ENCODE measurements at places on chromosomes 12 and 14. TPM values are rescaled to one million over a fixed set of nuclear protein-coding genes. Genes with fewer than 3 reads are reported as not detected.

DNA sequence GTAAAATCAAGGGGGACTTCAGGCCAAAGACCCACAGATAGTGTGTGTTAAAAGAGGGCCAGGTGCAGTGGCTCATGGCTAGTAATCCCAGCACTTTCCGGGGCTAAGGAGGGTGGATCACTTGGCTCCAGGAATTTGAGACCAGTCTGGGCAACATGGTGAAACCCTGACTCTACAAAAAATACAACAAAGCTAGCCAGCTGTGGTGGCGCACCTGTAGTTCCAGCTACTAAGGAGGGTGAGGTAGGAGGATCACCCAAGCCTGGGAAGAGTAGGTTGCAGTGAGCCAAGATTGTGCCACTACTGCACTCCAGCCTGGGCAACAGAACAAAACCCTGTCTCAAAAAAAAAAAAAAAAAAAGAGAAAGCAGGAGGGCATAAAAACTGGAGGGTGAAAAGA, 8.5 kb downstream of the VCPKMT start:
- no peak for DNase-seq

DNA sequence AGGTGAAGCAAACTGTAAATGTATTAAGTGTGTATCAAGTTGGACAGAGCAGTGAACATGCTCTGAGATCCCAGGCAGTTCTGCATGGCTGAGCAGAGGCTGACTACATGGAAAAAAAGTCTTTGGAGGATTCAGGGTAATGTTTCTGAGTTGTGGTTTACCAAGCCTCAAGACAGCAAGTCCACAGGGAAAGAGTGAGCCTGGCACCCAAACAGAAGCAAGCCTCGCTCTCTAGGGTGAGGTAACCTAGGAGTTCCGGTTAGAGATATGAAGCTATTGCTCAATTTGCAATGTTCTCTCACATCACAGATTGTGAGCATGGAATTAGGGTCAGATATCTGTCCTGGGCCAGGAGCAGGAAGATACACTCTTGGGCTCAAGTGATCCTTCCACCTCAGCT, 158.6 kb downstream of the MON2 start:
- DNase-seq = no peak

GRCh38 chr14:86574778-86575129, 1044.8 kb downstream of the FLRT2 start:
- no peak for DNase-seq

DNA sequence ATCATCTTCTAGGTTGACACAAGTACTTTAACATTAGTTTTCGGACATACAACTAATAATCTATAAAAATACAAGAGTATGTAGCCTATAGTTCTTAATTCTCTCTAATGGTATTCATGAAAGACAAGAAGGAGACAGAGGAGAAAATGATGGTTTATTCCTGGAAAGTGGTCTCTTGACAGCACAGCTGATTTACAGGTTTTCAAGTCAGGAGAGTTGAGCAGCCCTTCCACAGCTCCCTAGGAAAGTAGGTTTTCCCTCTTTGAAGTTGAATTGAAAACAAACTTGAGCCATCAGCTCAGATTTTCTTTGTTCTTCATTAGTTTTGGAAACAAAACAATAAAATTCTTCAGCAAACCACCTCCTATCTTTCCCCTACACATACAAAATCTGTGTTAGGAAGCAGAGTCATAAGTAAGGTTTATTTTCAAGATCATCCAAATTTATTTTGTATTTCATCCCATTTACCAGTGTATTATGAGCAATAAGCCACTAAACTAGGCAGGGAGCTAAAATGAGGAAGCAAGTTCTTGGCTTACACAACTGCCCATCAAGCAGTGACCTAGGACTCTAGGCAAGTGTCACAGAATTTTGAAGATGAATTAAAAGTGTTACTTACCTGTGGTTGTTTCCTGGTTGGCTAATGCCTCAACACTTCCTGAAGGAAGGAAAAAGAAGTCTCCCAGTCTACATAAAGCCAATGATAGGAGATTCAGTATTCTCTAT, 357.0 kb downstream of the BCAT1 start:
- no peak for DNase-seq

GRCh38 chr12:131755305-131756113, 44.6 kb downstream of the SFSWAP start:
- no peak for DNase-seq

- DNase-seq = no peak
Observed at GRCh38 chr12:127594351-127594970, 672.5 kb upstream of the TMEM132C start.

DNA sequence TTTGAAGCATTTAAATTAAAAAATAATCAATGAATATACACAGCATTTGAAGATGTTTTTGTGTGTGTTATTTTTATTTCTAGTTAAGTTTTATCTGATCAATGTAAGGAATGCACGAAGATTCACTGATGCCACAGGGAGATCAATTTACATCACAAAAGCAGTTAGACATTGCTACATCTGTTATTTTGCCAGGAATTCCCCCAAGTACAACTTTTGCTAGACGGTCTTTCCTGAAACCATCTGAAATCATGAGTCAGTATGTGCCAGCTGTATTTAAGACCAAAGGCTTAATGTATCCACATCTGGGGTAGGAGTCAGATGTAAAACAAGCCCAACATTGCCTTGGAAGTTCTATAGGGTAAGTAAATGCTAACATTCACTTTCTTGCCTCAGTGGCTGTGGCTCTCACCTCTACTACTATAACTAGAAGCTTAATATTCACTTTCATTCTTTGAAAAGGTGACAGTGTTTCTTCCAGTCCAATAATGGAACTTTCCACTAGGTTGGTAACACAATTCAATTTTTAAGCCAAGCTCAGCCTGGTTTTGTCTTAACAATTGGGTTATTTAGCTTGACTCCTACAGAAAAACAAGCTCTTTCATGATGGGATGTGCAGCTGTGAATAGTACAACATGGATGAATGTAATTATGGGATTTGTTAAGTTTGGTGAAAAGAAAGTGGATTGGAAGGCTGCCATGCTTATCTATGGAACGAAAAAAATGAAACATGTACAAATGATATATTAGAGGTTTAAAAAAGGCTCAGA, 385.4 kb upstream of the TMEM132C start:
- no peak for DNase-seq

DNA sequence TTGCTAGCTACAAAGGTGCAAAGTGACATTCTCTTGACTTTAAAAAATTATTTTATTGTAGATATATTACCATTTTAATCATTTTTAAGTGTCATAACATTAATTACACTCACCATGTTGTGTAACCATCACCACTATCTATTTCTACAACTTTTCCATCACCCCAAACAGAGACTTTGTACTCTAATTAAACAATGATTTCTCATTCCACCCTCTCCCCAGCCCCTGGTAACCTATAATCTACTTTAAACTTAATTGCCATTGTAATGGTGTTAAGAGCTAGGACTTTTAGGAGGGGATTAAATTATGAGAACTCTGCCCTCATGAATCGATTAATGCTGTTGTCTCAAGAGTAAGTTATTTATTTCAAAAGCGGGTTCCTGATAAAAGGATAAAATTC, 352.9 kb upstream of the SEL1L start:
- no peak for DNase-seq

DNA sequence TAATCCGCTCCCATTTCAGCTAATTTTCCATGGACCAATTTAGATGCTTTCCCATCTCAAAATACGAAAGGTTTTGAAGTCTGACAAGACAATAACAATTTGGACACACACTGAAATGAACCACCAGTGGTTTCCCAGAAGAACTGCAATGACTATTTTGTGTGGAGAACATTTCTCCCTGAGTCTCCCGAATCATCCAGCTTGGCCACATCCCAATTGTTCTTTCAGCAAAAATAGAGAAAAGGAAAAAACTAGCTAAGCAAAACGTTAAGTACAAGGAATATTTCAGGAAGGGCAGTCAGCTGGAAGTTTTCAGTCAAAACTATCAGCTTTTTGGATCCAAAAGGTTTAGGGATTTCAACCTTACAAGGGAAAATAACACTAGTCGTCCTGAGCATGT, 390.6 kb downstream of the KCNH5 start:
- DNase-seq = no peak

- DNase-seq = no peak
Observed at GRCh38 chr14:32382704-32383103, 53.6 kb downstream of the AKAP6 start.

GRCh38 chr12:117606945-117607344, 245.5 kb upstream of the NOS1 start:
- no peak for DNase-seq

DNA sequence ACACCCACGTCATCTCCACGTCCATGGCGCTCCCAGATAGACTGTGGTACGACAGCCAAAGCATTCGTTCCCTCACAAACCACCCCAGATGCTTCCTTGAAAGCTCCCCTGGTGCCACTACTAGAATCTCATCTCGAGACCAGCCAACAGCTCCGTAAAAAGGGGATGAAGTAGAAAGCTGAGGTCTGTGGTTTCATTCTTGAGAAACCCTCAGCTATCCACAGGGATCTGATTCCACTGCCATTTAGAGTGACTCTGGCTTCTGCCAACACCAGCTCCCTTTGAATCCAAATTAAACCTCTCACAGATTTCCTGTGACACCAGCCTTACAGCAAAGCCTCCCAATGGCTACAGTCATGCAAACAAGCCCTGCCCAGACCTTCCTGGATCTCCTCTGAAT, 18.5 kb upstream of the FOXN3 start:
- no peak for DNase-seq

Gene VRTN
- 0.34 TPM for total RNA-seq

Gene IRAK3
- total RNA-seq = 9.5 TPM

Gene RNF212B
- total RNA-seq = not detected

All from prostate gland (tissue), 2 donors.